ENCODE measurements at places on chromosomes 5 and 9.

DNA sequence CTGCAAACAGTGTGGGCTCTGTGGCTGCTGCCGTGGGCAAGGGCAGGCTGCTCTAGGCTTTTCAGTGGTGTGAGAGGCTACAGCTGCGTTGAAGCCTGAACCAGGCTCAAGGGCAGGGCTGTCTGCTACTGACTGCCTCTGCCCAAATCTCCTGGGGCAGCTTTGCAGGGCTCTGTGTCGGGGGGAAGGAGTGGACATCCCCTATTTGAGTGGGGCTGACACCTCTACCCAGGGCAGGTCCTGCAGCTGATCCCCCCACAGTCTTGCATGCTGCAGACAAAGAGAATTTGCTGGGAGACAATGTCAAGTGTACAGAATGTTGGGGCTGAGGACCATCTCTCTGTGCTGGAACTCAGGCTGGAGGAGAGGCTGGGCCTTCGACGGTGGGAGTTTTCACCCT, 240.2 kb downstream of the PBX3 start:
- DNase-seq: no peak

- no peak for DNase-seq
Observed at GRCh38 chr5:102955488-102955887, 164.4 kb downstream of the GIN1 start.

- no peak for DNase-seq
Observed at GRCh38 chr9:127083138-127083980, 39.1 kb downstream of the ANGPTL2 start.

DNA sequence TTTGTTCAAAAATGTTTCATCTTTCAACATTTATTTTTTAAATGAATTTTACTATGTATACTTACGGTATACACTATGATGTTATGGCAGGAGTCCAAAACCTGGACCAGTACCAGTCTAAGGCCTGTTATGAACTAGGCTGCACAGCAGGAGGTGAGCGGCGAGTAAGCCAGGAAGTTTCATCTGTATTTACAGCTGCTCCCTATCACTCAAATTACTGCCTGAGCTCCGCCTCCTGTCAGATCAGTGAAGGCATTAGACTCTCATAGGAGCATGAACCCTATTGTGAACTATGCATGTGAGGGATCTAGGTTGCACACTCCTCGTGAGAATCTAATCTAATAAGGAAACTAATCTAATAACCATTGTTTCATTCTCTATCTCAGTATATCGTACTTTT, 715.5 kb upstream of the PTPRD start:
- DNase-seq: no peak

- DNase-seq: no peak
Observed at GRCh38 chr9:137380606-137381005, 42.4 kb downstream of the EXD3 start.

GRCh38 chr9:129611307-129611800, 9.5 kb downstream of the C9orf50 start:
- DNase-seq: no peak

DNA sequence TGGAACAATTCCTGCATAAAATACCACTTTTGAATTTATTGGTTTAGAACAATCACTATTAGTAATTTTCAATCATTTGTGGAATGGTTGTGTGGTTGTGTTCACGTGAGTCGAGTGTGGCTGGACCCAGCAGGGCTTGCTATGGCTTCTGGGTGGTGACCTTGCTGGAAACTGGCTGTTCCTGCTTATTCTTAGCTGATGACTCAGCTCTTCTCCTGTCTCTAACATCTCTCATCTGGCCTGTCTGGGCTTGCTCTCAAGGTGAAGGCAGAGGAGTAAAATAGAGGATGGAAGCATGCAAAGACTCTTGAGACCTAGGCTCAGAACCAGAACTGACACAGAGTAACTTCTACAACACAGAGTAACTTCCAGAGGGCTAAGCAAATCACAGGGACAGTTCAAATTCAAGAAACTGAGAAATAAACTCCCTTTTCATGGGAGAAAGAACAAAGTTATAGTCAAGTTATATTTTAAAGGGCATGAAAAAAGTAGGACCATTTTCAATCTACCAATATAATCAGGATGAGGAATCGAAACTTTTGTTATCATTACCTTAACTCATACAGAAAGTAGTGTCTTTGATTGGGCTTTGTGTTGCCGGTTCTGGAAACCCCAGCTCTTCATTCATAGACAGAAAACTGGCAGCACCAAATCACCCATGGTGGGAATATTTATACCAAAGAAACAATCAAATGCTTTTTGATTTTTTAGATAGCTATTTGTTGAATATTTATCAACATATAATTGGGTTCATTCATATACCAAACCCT, 665.1 kb downstream of the CDH18 start:
- no peak for DNase-seq

DNA sequence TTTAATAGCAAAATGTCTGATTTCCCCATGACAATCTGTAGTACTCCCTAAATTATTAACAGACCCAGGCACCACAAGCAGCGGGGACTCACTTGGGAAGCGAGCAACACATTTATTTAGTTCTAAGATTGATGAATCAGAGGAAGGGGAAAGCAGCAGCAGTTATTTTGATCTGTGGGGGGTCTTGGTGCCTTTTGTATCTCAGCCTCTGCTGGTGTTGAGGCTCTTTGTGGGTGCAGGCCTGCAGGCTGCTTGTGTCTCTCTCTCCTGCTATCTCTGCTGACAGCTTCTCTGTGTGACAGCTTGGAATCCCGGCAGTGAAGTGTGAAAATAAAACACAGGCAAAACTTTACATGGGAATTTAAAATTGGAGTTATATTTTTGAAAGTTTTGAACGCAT, 878.2 kb upstream of the DMAC1 start:
- no peak for DNase-seq

GRCh38 chr5:143373076-143373475, 30.4 kb downstream of the NR3C1 start:
- DNase-seq: no peak

- DNase-seq: no peak
Observed at GRCh38 chr5:39006650-39007049, 67.5 kb downstream of the RICTOR start.

DNA sequence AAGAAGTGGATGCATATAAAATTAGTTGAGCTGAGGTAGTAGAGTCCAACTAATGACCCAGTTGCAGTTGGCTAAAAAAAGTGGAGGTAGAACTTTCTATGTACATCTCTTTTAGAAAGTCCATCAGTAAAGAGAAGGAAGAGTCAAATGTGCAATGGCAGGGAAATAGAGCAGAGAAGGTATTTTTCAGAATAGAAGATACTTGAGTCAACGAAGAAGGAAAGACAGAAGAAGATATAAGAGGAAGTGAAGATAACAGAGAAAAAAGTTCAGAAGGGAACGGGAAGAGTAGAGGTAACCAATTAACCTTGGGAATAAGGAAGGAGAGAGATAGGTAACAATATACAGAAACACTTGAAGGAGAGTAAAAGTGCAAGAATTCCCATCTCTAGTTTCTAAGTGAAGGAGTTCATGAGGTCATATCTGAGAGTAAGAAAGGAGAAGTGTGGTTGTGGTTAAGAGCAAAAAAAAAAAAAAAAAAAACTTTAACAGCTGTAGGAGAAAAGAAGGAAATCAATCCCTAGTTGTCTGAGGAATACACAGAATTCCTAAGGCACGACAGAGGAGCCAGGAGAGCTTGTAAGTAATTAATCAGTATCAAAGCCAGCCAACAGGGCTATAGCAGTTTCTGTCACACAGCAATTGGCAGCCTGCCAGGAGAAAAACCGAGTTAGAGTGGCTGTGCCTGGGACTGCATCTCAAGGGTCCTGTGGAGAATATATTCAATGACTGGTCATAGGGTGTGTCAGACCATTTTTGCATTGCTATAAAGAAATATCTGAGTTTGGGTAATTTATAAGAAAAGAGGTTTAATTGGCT, 61.0 kb downstream of the ARL15 start:
- peak; percentile 31 for DNase-seq

- DNase-seq: no peak
Observed at GRCh38 chr5:92380069-92380770, 997.1 kb upstream of the ARRDC3 start.

DNA sequence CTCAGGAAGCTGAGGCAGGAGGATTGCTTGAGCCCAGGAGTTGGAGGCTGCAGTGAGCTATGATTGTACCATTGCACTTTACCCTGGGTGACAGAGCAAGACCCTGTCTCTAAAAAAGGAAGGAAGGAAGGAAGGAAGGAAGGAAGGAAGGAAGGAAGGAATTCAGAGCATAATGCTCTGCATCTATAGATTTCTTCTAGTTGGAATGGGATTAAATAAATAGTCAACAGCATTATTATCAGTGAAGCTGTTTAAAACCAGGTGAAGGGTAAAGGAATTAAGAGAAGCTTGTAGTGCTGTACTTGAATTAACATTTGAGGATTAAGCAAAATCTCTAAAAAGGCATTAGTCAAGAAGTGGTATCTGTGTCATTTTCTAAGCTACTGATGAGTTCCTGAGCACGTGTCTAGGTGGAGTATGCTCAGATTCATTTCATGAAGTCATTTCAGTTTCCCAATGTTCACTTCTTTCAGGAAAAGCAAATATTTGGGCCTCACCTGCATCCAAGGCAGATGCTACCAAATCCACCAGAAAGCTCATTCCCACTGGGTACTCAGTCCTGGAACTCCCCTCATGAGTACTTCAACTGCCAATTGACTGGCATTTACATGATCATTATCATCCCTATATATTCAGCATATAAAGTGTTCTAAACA, 8.4 kb downstream of the PDE6A start:
- no peak for DNase-seq

GRCh38 chr5:40958811-40959210, 49.5 kb downstream of the C7 start:
- DNase-seq: no peak

GRCh38 chr5:170070556-170071412, 34.9 kb upstream of the FOXI1 start:
- peak; percentile 49 for DNase-seq

GRCh38 chr5:97070234-97070633, 72.2 kb downstream of the LIX1 start:
- DNase-seq: no peak

GRCh38 chr5:173853370-173854131, 34.6 kb upstream of the CPEB4 start:
- DNase-seq: no peak

- DNase-seq: no peak
Observed at GRCh38 chr9:73148447-73148937, 3.2 kb upstream of the ANXA1 start.

GRCh38 chr9:115395511-115396021, 277.6 kb upstream of the TNC start:
- no peak for DNase-seq

DNA sequence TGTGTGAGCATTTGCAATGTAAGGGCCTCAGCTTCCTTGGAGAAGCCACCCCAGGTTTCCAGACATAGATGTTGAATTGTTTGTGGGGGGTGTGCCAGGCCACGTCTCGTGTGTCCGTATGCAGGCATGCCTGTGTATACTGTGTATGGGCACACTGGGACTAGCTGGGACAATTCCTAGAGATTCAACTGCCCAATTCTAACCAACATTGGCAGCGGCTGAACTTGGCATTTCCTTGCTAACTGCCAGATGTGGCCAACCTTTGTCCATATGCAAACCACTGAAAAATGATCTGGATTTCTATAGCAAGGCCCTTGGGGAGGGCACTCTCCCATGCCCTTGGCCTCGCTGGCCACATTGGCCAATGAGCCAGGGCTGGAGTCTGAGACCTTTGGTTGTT, 50.3 kb downstream of the SAR1B start:
- no peak for DNase-seq

DNA sequence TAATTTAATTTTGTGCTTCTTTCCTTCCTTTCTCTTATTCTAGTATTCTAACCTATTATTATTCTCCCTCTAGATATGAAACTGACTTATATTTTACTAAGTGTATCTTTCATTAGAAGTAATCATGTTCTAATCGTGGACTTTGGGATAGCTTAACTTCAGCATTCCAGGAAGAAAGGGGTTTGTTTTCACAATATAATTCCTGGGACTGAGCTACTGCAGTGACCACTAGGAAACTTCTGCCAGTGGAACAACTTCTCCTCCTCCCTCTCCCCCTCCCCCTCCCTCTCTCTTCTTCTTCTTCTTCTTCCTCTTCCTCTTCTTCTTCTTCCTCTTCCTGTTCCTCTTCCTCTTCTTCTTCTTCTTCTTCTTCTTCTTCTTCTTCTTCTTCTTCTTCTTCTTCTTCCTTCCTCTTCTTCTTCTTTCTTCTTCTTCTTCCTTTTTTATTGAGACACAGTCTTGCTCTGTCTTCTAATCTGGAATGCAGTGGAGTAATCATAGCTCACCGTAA, 127.9 kb downstream of the NNT start:
- DNase-seq: no peak
